ENCODE measurements at places on chromosomes 13 and 19.

DNA sequence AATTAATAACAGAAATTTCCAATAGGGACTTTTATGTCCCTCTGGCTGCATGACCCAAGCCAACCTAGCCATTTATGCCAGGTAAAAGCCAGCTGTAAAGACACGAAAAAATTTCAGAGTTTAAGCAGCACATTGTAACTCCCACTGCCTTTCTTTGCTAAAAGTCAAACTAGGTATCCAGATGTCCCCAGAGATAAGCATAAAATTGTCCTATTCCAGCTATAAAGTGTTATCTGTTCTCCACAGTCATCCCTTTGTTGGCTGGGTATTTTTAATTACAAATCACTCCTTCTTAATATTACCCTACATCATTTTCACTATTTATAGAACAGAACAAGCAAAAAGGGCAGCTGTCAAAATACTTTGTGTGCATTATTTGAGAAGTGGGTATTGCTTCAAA lies 3.2 kb upstream of the ZNF154 start:
- no peak for DNase-seq

- no peak for DNase-seq
Measured at GRCh38 chr13:46361276-46361934, 25.6 kb downstream of the RUBCNL start.

GRCh38 chr19:31818798-31819105 lies 469.5 kb upstream of the TSHZ3 start:
- no peak for DNase-seq

GRCh38 chr13:44879452-44880058 lies 109.7 kb downstream of the NUFIP1 start:
- no peak for DNase-seq

DNA sequence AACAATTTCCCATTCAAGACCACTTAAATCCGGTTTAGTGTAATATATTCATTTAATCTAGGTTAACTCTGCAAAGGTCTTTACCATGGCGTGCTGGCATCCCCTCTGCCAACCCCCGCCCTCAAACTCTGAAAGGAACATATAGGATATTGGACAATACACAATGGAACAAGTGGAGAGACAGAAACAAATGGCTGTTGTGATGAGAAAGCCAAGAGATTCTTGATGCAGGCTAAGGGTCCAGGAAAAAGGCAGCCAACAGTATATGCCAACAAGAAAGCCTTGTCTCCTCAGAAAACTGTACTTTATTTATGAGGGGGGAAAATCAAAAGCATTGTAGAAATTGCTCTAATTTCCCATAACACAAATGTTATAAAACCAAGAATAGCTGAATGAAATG lies 407.3 kb upstream of the SGCG start:
- DNase-seq: no peak

GRCh38 chr13:108483981-108484380 lies 145.4 kb upstream of the MYO16 start:
- DNase-seq: no peak

GRCh38 chr13:73062468-73062867 lies 3.7 kb downstream of the KLF5 start:
- DNase-seq: no peak

DNA sequence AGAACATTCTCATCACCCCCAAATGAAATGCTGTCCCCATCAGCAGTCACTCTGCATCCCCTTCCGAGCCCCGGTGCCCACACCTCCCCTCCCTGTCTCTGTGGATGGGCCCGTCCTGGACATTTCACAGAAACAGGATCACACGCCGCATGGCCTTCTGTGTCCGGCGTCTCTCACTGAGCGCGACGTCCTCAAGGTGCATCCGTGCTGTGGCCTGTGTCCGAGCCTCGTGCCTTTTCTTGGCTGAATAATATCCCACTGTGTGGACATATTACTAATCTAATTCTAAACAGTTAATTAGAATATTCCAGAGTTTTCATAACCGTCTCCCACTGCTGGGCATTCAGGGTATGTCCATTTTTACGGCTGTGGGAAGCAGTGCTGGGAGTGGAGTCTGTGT lies 8.7 kb downstream of the NDUFS7 start:
- no peak for DNase-seq

- DNase-seq: no peak
Measured at GRCh38 chr13:32960626-32961025, 55.6 kb upstream of the KL start.

DNA sequence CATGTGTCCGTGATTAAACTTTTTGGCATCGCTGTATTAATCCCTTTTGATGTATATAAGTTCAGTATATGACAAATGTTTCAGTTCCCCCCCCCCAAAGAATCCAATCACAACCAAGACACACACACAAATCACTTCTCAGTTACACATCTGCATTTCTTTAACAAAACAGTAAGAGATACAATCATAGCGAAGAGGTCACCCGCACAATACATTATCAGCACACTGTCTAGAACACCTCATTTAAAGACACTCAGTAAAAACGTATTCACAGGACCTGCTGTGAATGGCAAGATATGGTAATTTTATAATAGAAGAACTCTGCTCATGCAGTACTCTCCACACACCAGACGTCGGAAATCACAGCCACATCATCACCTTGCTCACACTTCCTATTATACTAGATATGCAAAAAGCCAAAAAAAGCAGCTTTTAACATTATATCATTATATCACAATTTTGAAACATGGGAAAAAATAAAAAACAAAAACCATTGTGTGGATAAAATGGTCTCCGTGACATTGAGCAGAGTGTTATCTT lies 71.4 kb upstream of the XPO4 start:
- no peak for DNase-seq

DNA sequence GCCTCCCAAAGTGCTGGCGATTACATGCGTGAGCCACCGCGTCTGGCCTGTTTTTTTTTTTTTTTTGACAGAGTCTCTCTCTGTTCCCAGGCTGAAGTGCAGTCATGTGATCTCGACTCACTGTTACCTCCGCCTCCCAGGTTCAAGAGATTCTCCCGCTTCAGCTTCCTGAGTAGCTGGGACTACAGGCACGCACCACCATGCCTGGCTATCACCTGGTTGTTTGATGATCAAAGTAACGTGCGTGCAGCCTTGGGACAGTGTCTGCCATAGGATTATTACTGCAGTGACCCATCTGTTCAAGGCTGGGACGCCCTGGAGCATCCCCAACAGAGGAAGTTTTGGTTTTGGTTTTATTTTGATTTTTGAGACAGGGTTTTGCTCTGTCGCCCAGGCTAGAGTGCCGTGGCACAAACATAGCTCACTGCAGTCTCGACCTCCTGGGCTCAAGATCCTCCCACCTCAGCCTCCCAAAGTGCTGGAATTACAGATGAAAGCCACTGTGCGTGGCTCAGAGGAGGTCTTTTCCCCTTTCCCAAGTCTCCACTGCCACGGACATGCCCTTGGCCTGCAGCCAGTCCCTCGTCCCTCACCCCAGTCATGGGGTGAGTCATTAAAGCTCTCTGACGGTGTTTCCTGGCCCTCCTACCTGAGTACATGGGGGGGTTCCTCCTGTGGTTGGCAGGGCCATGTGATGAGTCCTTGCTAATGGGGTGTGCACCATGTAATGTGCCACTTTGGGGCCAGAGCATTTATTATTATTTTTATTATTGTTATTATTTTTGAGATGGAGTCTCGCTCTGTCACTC lies 65.6 kb downstream of the IER2 start:
- no peak for DNase-seq

GRCh38 chr13:37701972-37702371 lies 103.4 kb upstream of the POSTN start:
- no peak for DNase-seq

GRCh38 chr13:106859533-106859904 lies 291.6 kb upstream of the ARGLU1 start:
- no peak for DNase-seq

GRCh38 chr13:102768909-102769308 lies 4.7 kb downstream of the TEX30 start:
- no peak for DNase-seq
